ENCODE measurements at places on chromosomes 3 and 15. TPM values are rescaled to one million over a fixed set of nuclear protein-coding genes. Genes with fewer than 3 reads are reported as not detected.

Gene CD200R1L
- total RNA-seq = not detected

Gene TMCO5A
- total RNA-seq = not detected

Gene CCDC39
- total RNA-seq = not detected

Gene CYP1A2
- total RNA-seq = not detected

Gene C15orf39
- 4.3 TPM for total RNA-seq

Gene TMF1
- 68.4 TPM for total RNA-seq

Gene TMC3
- total RNA-seq = 0.95 TPM

Gene CYP8B1
- total RNA-seq = not detected

Gene SCAMP5
- total RNA-seq = 6.9 TPM

Gene A4GNT
- not detected for total RNA-seq

Gene LMAN1L
- total RNA-seq = 0.85 TPM

Gene KNL1
- total RNA-seq = 39.5 TPM

Gene WDR82
- 70.2 TPM for total RNA-seq

Gene CDHR4
- total RNA-seq = not detected

Gene TRMT10C
- 32.5 TPM for total RNA-seq

Gene DPPA2
- not detected for total RNA-seq

Gene MASP1
- total RNA-seq = 4.9 TPM

Gene UROC1
- total RNA-seq = not detected

Measured in urinary bladder (tissue), 4 donors.